ENCODE measurements at places on chromosomes 6 and 20.
A peak's percentile ranks its signal among the peaks of the same experiment; 100 is the strongest.

DNA sequence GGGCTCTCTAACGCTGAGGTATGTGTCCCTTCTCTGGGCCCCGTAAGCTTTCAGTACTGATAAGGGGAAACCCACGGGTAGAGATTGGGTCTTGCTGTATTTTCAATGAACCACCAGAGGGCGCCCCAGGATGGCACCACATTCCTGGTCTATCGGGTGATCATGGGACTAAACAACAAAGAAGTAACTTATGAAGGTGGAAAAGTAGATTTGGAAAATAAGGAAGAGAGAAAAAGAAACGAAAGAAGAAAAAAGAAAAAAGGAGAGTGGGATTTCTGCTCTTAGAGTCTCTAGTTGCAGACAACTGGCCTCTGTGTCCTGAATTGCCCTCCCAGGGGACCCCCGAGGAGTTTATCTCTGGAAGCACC is 93.8 kb downstream of the GMPR start:
- peak; percentile 78 for DNase-seq

- no peak for DNase-seq
These were observed 26.0 kb upstream of the KIF3B start for GRCh38 chr20:32251470-32251869.

DNA sequence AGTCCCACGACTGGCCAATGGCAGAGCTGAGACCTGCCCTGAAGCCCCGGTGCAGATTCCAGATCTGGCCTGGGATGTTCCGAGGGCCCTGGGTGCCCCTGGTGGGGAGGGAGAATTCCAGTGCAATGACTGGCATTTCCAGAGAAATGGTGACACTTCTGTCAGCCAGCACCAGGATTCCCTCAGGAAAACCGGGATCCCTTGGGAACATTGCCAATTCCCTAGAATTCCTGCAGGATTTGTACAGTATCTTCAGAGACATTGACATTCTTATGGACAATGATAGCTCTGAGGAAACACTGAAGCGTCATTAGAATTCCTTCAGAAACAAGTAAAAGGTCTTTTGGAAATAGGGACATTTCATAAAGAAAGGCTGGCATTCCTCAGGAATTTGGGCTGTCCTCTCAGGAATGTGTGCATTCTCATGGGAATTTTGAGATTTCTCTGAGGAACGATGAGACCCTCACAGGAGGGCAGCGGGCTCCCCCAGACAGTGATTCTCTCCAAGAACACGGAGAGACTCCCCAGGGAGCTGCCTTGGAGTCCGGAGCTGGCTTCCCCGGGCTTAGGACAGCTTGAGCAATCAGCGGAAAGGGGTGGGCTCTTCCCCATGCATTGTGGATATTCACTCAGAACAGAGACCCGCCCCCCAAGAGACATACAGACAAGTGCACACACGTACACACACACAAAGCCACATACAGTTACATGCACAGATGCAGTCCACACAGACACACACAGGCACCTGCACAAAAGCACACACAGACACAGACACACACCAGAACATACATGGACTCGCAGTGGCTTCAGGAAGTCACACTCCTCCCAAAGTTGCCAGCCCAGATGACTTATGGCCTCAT is 35.2 kb upstream of the BPIFA2 start:
- DNase-seq: no peak

DNA sequence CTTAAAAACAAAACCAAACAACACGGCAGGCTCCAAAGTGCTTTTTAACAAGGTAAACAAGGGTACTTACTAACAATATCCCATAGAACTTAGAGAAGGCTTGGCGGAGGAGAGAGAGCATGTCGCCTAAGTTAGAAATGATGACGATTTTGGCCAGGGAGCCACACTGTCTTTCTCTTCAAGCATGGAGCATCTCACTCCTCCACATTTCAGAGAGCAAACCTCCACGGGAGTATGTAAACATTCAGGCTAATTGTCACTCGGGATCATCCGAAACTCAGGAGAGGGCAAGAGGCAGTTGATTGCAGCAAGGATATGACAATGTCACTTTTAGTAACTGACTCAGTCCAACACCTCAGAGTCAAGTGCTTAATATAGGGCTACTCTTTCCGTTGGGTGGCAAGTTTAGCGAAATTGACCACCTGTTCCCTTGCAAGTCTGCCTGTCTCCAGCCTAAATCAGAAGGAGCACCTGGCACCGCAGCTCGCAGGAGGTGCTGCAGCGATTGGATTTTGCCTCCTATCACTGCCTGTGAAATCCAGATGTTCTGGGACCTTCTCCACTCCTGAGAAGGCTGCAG is 65.8 kb upstream of the RPS6KA2 start:
- DNase-seq: no peak

GRCh38 chr20:7859356-7859802 is 80.9 kb downstream of the HAO1 start:
- peak; percentile 8 for DNase-seq

DNA sequence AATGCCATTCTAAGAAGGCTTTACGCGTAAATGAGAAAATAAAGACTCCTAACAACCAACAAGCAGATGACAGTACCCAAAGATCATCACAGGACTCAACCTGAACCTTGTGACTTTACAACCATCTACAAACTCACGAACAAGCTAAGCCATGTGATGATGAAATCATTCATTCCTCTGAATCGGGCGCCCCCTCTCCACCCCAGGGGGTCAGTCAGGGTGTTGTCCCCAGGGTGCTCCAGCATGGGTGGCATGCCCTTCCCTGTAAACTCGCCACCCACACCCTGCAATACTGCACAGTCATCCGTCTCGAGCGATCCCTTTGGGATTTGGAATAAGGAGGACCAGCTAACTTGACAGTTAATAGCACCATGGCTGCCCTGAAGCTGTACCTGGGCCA is 12.6 kb downstream of the SERPINB6 start:
- no peak for DNase-seq

- DNase-seq: peak; percentile 68
These were observed 70.2 kb downstream of the RIN2 start for GRCh38 chr20:19828232-19828631.

GRCh38 chr6:108715832-108716231 is 132.4 kb upstream of the ARMC2 start:
- no peak for DNase-seq

DNA sequence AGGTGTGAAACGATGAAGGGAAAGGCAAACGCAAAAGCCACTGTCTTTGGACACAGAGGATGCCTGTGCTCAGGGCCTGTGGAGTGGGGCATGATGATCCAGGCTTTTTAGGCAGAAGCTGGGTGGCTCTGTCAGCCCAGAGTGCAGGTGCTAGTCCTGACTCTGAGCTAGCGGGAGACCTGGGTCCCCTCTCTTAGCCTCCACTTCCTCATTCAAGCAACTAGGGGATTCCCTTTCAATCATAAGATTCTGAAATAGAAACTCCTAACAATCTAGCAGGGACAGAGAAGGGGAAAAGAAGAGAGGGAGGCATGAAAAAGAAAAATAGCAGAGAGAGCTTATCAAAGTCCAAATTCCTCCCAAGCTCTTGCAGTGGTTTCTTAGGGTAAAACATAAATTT is 7.6 kb upstream of the HIVEP2 start:
- no peak for DNase-seq

GRCh38 chr6:17280552-17281090 is 540 bp upstream of the RBM24 start:
- no peak for DNase-seq

Measured in GM12878 (cell line).